ENCODE measurements at places on chromosomes 4 and X. TPM values are rescaled to one million over a fixed set of nuclear protein-coding genes. Genes with fewer than 3 reads are reported as not detected.
A peak's percentile ranks its signal among the peaks of the same experiment; 100 is the strongest.

The SSX1 gene
- total RNA-seq: 0.32 TPM

The FGF2 gene
- total RNA-seq: 5.0 TPM

- no peaks in the 10 kb centered on the region for H3K27me3 ChIP-seq
- H3K4me3 ChIP-seq: no peak overlapping the region
- no peaks in the 10 kb centered on the region for H3K36me3 ChIP-seq
- no peaks in the 10 kb centered on the region for H3K4me1 ChIP-seq
These were observed 228.5 kb upstream of the CASK start for GRCh38 chrX:42151808-42152207.

DNA sequence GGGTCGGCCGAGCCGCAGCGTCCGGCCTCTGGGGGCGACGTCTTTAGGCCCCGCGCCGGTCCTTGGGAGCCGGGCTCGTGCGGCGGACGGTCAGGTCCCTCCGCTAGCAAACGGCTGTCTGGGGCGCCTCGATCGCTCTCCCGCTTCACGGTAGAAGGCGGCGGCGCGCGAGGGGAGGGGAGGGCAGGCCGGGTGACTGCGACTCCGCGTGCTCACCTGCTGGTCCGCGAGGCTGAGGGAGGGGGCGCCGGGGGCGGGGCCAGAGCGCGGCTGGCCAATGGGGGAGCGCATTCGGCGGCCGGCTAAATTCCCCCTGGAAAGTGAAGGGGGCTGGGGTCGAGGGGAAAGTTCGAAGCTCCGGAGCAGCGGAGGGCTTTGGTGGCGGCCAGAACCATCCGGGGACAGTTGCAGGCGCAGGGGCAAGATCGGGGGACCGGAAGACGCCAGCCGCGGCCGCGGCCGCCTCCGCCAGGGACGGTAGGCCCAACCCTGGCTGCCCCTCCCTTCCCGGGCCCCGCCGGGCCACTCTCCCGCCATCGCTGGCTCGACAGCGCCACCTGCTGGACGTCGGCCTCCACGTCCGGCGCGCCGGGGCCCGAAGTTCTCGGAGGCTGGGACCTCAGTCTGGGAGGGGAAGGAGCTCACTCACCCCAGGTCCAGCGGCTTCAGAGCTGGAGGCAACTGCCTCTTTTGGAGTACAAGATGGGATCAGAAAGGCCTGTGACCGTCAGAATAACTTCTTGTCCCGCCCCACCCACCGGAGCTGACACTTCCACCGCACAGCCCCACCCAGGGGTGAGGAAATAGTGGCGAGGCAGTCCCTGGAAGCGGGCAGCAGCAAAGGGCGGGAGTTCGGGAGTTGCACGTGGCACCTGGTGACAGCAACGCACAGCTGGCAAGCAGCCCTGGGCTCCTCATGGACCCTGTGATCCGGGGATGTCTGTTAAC lies 49.9 kb downstream of the ELF4 start:
- no peak overlapping the region for H3K27ac ChIP-seq
- DNase-seq: peak; percentile 86
- no peaks in the 10 kb centered on the region for H3K36me3 ChIP-seq
- no peaks in the 10 kb centered on the region for H3K4me1 ChIP-seq
- no peaks in the 10 kb centered on the region for H3K27me3 ChIP-seq
- peak overlapping the region; percentile 27 for H3K4me3 ChIP-seq

- no peak overlapping the region for H3K27ac ChIP-seq
- no peaks in the 10 kb centered on the region for H3K27me3 ChIP-seq
- no peak overlapping the region for H3K4me3 ChIP-seq
- no peak for DNase-seq
- H3K4me1 ChIP-seq: no peaks in the 10 kb centered on the region
These were observed 414.1 kb downstream of the SH3BGRL start for GRCh38 chrX:81615979-81616378.

- H3K4me1 ChIP-seq: no peaks in the 10 kb centered on the region
- no peak overlapping the region for H3K27ac ChIP-seq
- DNase-seq: no peak
- H3K36me3 ChIP-seq: no peaks in the 10 kb centered on the region
These were observed 230.8 kb downstream of the CPE start for GRCh38 chr4:165609653-165610052.

DNA sequence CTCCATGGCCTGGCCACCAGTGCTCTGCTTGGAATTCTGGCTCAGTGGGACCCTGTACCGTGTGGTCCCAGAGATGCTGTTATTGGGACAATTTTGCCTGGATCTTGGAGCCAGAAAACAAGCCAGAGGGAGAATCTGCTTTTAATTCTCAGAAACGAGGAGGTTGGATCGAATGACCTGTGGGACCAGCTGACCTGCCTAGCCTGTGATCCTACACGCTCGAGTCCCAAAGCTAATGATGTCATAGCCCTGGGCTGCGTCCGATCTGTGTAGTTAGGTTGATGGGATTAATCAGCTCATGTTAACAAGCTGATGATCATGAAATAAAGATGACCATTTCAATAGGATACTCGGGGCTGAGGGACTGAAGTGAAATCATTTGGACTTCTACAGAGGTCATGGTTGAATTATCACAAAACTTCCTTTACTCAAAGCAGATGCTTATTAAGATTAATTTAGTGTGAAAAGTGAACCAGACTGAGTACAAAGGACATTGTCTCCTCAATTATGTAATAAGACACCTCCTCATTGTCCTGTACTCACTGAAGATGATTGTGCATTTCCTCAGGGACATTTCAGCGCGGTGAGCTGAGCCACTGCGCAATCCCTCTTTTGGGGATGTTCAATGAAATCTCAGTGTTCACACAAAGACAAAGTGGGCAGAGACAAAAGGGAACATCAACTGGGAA lies 51.9 kb upstream of the STX18 start:
- H3K27ac ChIP-seq: no peak overlapping the region
- no peaks in the 10 kb centered on the region for H3K36me3 ChIP-seq
- no peaks in the 10 kb centered on the region for H3K27me3 ChIP-seq
- no peak overlapping the region for H3K4me3 ChIP-seq
- no peaks in the 10 kb centered on the region for H3K4me1 ChIP-seq

- no peaks in the 10 kb centered on the region for H3K4me1 ChIP-seq
- no peaks in the 10 kb centered on the region for H3K27me3 ChIP-seq
- H3K36me3 ChIP-seq: no peaks in the 10 kb centered on the region
- DNase-seq: no peak
- H3K27ac ChIP-seq: no peak overlapping the region
These were observed 115.8 kb upstream of the FAT4 start for GRCh38 chr4:125198916-125199315.

- DNase-seq: no peak
- no peaks in the 10 kb centered on the region for H3K4me1 ChIP-seq
- H3K27me3 ChIP-seq: no peaks in the 10 kb centered on the region
- H3K4me3 ChIP-seq: no peak overlapping the region
These were observed 589.0 kb upstream of the FAM241A start for GRCh38 chr4:111556141-111556781.

GRCh38 chrX:40976981-40977380 lies 108.3 kb upstream of the USP9X start:
- H3K4me1 ChIP-seq: no peaks in the 10 kb centered on the region
- H3K36me3 ChIP-seq: no peaks in the 10 kb centered on the region
- H3K27ac ChIP-seq: no peak overlapping the region
- no peak overlapping the region for H3K4me3 ChIP-seq
